ENCODE measurements at places on chromosomes 2 and 18. TPM values are rescaled to one million over a fixed set of nuclear protein-coding genes. Genes with fewer than 3 reads are reported as not detected.

The NT5C1B gene
- polyA plus RNA-seq, result not detected

The DNER gene
- not detected for polyA plus RNA-seq

The HTRA2 gene
- polyA plus RNA-seq, result 50.3 TPM

The PLA2R1 gene
- polyA plus RNA-seq, result not detected

The ASB18 gene
- polyA plus RNA-seq, result not detected

The DCDC2C gene
- polyA plus RNA-seq, result not detected
